ENCODE measurements at places on chromosomes 2 and 18.

DNA sequence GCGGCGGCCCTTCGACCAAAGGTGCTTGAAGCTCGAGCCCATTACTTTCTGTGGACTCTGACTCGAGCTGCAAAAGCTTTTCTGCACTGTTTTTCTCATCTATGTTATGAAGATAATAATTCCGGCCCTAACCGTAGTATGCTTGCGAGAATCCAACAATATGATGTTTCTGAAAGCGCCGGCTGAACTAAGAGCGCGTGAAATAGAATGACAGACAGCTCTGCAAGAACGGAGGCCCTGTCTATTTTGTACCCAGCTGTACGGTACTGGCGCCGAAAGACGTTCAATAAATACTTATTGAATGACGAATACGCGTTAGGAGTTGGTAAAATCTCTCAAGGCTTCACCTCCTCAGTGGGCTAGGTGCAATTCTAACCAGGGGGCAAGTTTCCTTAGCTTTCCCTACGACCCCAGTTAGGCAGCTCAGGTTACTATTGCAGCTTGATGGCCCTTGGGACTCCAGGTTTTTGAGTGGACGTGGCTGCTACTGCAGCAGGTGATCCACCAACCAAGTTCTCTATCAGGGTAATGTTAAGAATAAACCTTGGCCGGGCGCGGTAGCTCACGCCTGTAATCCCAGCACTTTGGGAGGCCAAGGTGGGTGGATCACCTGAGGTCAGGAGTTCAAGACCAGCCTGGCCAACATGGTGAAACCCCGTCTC is 570 bp downstream of the SCRN3 start:
- peak; percentile 71 for DNase-seq

DNA sequence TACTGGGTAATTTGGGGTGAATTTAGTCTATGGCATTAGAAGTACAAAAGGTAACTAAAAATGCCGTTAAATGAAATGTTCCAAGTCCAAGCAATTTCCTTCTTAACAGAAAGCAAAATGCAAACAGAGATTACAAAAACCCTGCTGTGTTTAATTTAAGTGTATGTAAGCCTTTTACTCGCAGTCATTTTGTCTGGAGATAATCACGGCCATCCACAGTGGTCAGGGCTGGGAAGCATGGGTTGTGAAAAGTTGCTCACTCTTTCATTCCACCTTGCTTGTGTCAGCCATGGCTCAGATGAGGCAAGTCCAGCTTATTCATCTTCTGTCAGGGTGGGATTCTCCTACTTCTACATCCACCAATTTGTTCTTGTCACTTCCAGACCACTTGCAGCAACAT is 983.6 kb upstream of the ZEB2 start:
- no peak for DNase-seq

DNA sequence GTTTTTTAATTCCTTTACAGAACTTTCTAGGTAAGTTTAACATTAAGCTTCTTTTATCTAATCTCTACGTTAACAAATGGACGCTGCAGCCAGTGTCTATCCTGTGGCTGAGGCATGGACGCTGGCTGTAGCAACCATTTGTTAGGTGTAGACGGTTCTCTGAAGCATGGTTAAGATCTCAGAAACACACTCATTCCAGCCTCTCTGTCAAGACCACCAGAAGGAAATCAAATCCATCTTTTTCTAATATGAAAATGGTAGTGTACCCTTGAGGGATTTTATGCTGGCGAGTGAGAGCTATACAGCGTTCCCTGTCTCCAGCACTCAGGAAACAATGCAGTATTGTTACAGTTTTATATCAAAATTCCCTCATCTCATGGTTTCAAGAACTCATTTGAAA is 78.0 kb downstream of the DTNB start:
- no peak for DNase-seq

DNA sequence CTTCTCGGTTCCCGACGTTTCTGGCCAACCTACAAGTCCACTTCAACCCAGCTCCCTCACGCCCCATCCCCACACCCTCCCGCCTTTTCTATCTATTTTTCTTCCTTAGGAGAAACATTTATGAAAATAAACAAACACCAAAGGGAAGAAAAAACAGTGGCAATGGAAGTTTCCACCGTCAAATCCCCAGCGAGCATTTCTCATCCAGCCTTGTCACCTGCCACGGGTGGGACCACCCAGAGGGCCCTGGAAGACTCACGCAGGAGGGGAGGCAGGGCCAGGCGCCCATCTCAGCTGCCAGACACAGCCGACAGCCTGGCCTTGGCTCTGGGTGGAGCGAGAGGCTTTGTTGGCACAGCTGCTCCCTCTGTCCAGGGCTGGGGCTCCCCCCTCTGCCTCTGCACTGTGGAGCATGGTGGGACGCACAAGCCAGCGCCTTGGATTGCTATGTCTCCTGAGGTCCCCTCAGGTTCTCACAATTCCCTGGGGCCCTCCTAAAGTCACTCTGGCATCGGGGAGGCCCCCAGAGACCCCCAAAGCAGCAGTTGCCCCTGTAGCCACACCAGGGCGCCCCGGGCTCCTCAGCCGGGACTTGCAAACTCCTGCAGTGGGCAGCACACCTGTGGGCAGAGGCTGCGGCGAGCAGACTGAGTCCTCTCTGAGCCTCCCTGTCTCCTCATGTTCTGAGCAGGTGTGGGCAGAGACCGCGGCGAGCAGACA is 395.7 kb upstream of the SALL3 start:
- DNase-seq, result no peak

DNA sequence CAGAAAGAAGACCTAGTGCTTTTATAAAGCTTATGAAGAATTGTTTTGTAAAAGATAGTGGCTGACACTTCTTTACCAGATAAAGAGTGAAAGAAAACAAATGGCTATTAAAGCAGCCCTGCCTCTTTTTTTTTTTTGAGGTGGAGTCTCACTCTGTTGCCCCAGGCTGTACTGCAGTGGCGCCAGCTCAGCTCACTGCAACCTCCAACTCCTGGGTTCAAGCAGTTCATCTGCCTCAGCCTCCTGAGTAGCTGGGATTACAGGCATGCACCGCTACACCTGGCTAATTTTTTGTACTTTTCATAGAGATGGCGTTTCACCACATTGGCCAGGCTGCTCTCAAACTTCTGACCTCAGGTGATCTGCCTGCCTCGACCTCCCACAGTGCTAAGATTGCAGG is 12.9 kb downstream of the ARPC2 start:
- DNase-seq, result no peak

GRCh38 chr2:17520761-17521160 is 2.5 kb upstream of the RAD51AP2 start:
- no peak for DNase-seq

- no peak for DNase-seq
Measured at GRCh38 chr18:13526519-13526918, 199.8 kb downstream of the FAM210A start.

GRCh38 chr2:119760237-119760955 is 674 bp downstream of the PTPN4 start:
- peak; percentile 68 for DNase-seq

DNA sequence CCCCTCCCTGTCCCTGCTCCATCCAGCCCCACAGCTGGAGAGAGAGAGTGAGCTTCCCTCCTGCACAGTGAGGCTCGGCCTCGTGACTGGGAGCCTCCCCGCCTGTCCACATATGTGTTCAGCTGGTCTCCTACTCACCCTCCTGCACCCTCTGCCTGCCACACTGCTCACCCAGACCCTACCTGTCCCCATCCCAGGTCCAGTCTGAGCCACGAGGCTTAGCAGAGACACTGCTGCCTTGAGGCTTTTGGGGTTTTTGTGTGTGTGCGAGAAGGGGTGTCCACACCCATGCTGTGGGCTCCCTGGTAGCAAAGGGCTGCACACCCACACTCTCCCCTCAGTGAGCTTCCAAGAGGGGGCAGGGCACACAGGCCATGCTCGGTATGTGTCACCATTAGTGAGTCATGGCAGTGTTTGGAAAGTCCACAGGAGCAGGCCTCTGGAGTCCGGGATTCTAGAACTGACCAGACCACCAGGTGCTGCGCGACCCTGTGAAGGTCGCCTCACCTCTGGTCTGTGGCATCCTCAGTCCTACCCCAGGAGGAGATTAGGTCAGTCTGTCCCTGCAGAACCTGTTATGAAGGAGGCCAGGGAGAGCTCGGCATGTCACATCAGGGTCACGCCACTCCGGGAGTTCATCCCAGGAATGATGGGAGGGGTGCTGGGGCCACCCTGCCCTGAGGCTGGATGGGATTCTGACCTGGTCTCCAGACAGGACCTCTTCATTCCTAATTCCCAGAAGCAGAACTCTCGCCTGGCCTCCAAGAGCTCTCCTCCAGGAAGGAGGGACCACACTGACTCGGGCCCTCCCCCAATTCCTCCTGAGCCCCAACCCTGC is 39.9 kb upstream of the SMAD7 start:
- no peak for DNase-seq

DNA sequence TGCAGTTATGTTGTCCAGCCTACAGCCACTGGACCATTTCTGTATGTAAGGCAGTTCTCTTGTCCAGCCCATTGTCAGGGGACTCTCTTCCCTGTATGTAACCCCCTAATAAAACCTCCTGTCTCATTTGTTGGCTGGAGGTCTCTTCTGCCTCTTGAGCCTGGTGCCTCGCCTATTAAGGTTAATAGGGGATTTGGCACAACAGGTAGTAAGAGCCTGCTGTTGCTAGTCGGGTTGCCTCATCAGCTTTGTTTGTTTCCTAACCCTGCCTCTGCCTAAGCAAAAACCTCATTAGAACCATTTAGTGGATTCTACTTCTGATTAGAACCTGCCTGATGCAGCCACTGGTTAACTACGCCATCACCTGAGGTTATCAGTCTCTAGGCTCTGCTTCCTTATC is 62.2 kb upstream of the STPG4 start:
- no peak for DNase-seq

DNA sequence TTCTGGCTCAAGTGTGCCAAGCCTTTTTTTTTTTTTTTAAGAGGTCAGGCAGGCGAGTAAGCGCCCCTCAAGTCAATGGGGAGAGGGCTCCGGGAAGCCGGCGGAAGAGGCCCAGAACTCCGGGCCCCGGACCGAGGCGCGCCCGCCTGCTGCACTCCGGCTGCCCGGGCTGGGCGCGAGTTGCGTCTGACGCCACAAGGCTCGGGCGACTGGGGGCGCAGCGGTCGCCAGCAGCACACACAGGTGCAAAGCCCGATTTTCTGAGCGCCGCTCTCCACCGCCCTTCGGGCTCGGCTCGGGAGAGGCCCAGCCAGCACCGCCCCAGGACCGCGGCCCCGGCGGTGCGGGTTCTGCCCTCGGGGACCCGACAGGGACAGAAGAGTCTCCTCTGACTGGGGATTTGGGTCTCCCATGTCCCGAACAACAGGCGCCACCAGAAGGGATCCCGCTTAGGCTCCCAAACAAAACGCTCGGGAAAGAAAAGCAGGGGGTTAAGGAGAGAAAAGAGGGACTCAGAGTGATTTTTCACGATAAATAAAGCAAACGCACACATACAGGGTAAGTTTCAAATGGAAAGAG is 787 bp downstream of the ERBB4 start:
- peak; percentile 43 for DNase-seq

DNA sequence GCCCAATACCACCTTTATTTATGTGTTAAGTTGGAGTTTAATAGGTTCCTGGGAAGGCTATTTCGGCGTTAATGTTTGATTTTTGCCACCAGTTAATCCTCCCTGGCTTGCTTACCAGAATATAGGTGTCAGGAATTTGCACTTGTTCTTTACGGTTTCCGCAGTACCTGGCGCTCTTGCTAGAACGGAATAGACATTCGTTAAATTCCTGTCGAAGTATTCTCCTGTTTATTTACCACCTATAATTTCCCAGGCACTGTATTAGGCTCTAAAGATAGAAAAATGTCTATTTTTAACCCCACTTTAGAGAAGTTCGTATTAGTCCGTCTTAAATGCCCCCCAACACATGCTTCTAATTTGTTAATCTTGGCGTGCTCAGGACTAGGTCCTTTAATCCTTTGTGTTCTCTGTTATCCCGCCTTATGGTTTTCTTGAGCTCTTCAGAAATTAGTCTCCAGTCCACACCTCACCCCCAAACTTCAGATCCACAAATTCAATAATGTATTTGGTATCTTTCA is 575 bp downstream of the CCDC150 start:
- peak; percentile 48 for DNase-seq

DNA sequence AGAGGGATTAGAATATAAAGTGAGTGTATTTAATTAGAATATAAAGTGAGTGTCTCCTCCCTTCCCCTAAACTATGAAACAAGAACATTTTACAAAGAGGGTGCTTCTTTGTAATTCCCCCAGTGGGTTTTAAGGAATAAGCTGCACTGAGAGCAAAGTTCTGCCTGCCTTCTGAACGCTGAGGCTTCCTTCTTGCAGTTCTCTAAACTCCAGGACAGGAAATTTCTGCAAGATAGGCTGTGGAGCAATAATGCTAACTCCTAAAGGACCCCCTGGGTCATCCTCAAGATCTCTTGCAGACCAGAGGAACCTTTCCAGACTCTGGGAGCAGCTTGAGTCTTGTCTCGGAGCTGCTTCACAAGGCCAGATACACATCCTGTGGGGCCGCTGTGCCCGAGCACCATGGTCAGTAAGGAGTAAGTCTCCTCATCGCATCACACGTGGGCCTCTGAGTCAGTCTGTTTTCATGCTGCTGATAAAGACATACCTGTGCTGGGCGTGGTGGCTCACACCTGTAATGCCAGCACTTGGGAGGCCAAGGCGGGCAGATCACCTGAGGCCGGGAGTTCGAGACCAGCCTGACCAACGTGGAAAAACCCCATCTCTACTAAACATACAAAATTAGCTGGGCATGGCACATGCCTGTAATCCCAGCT is 87.5 kb upstream of the KCNE4 start:
- DNase-seq, result no peak

DNA sequence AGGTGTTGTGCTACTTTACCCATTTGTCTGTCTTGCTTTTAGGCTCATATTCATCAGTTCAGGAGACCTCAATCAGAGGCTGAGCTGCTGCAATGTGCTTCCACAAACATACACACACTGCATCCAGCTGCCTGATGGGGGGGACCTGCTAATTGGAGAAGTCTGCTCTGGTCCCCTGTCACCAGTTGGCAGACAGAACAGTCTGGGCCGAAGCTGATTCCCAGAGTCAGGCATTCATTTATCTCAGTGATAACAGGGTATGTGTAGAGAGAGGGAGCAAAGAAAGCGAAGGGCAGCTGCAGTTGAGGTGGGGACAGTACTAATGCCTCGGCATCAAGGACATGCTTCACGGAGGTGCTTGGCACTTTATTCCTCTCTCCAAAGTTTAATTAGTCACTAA is 584.3 kb upstream of the PIK3C3 start:
- DNase-seq, result no peak

GRCh38 chr2:67046591-67046990 is 350.5 kb upstream of the ETAA1 start:
- no peak for DNase-seq

GRCh38 chr18:54852780-54853675 is 24.8 kb downstream of the RAB27B start:
- no peak for DNase-seq

- DNase-seq, result no peak
Measured at GRCh38 chr2:46375566-46376125, 78.4 kb downstream of the EPAS1 start.

- DNase-seq, result no peak
Measured at GRCh38 chr2:31003749-31004148, 134.5 kb downstream of the GALNT14 start.

GRCh38 chr2:80312282-80312839 is 7.8 kb upstream of the LRRTM1 start:
- DNase-seq, result no peak

Data from DMS79 treated with DMSO at 0.1 percent for 48 hours (cell line).